Karpas-422 (cell line): ENCODE measurements at places on chromosomes 2 and 18. TPM values are rescaled to one million over a fixed set of nuclear protein-coding genes. Genes with fewer than 3 reads are reported as not detected.

STARD6 gene
- 0.47 TPM in 1 of 2 replicates, not detected in the other for total RNA-seq

DNA sequence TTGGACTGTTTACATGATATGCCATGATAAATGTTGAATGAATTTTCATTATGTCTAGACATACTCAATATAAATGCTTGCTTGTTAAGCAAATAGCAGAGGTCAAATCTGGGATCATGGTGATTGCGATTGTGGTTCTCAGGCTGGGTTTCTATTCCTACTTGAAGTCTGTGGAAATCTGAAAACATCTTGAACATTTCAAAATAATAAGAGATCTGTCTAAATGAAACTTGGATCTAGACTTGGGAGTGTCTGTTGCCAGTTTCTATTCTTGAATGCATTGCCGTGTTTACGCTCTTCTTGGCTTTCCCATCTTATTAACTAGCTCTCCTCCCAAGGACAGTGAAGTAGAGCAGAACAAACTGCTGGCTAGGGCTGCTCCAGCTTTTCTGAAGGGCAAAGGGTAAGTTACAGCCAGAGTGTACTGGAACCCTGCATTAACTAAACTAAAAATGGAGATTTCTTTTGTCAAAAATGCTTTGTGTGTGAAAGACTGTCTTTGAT lies 127.7 kb downstream of the DTNA start:
- no peak for DNase-seq

AQP12A gene
- total RNA-seq: not detected in 2 replicates

DNA sequence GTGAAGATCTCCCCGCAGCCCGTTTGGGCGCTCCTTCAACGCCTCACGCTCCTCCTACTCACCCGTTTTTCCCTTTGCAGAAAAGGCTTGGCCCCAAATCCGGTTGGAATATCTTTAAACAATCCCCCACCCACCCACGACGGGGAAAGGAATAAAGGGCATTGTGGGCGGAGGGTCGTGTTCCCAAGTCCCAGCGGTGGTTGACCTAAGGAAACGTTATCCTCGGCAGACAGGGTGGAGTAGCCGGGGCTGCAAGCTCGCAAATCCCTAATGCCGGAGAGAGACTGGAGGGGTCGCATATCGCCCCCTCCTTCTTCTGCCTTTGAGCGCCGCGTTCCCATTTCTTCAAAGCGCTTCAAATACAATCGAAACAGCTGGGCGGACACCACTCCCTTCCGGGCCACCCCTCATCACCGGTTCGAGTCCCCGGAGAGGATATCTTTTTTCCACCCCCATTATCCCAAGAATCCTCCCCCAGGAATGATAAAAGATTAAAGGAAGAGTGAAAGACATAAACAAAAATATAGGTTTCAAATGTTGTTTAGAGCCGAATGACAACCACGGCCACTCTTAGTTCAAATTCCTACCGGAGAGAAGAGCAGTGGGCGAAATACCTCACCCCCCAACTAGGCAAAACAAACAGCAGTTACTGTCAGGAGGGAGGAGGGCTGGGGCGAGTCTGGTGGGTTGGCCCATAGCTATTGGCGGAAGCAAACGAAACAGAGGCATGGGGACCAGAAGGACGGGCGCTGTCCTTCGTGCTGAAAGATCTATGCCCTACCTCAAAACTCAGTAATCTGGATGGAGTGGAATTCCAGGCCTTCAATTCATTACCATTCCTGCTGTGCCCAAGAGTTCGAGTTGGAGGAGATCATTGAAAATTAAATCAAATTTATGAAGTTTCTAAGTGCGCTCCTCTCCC lies 2.8 kb upstream of the GAD1 start:
- no peak for DNase-seq

SOS1 gene
- 34.6 and 91.7 TPM in 2 replicates for total RNA-seq

GRCh38 chr2:219728991-219729487 lies 101.6 kb downstream of the SLC4A3 start:
- no peak for DNase-seq

GRCh38 chr18:37640504-37640903 lies 74.9 kb upstream of the CELF4 start:
- no peak for DNase-seq

DNA sequence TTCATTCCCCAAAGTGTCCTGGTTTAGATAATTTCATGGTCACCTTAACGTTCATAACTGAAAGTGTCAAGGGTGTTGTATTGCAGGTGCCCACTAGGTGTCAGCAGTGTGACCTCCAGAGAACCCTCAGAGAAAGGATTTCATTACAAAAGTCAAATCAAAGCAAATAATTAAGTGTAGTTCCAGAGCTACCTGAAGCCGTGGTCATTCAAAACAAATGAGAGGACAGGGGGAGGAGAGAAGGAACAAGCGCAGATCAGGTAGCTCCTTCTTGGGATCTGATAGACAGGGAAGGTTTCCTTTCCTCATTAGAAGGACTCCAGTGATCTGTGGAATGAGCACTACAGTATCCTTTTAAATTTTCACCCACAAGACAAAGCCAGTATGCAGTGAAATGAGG lies at the start of gene SLC9A4:
TSS of gene SLC9A4 (plus strand) at position 207 of the 400 bp plus-strand sequence. CDS start 534 bp downstream, outside the sequence.
- DNase-seq: peak; percentile 78
